ENCODE measurements at places on chromosomes 6 and 20. TPM values are rescaled to one million over a fixed set of nuclear protein-coding genes. Genes with fewer than 3 reads are reported as not detected.

The UBE2C gene
- 21.3 TPM for total RNA-seq

The WFDC5 gene
- total RNA-seq: not detected

The TMEM217 gene
- total RNA-seq: 5.0 TPM

The SFTA2 gene
- not detected for total RNA-seq

- H3K4me1 ChIP-seq: peaks cover 5% of the 10 kb centered on the region
- H3K27ac ChIP-seq: no peak overlapping the region
- H3K27me3 ChIP-seq: no peaks in the 10 kb centered on the region
- no peaks in the 10 kb centered on the region for H3K36me3 ChIP-seq
- DNase-seq: no peak
Observed at GRCh38 chr6:51382847-51383246, 564.2 kb downstream of the TFAP2B start.

GRCh38 chr6:52233975-52234823, 10.1 kb downstream of the IL17F start:
- no peak for DNase-seq
- peaks cover 48% of the 10 kb centered on the region for H3K27me3 ChIP-seq
- H3K4me1 ChIP-seq: no peaks in the 10 kb centered on the region
- no peak overlapping the region for H3K27ac ChIP-seq
- no peak overlapping the region for H3K4me3 ChIP-seq
- no peaks in the 10 kb centered on the region for H3K36me3 ChIP-seq

- no peaks in the 10 kb centered on the region for H3K36me3 ChIP-seq
- no peak for DNase-seq
- no peak overlapping the region for H3K4me3 ChIP-seq
- no peak overlapping the region for H3K27ac ChIP-seq
- no peaks in the 10 kb centered on the region for H3K4me1 ChIP-seq
Observed at GRCh38 chr6:19538096-19538495, 299.1 kb upstream of the ID4 start.

All from osteocyte (in vitro differentiated cells).